ENCODE measurements at places on chromosomes 3 and 15. TPM values are rescaled to one million over a fixed set of nuclear protein-coding genes. Genes with fewer than 3 reads are reported as not detected.

GPR27 gene
- 3.7 TPM for total RNA-seq

PLSCR2 gene
- total RNA-seq: not detected

DOCK3 gene
- 3.6 TPM for total RNA-seq

PAQR9 gene
- 10.6 TPM for total RNA-seq

DGKG gene
- 30.8 TPM for total RNA-seq

CALML4 gene
- 0.97 TPM for total RNA-seq

PDCD10 gene
- 30.4 TPM for total RNA-seq

TMCO5A gene
- total RNA-seq: not detected

GP5 gene
- not detected for total RNA-seq

NR2E3 gene
- 0.70 TPM for total RNA-seq

GPR62 gene
- total RNA-seq: not detected

Measured in Right ventricle myocardium superior (tissue), 1 donor.